Epithelial cell of esophagus (primary cell): ENCODE measurements at places on chromosomes 2 and 18.

- DNase-seq = peak; percentile 95
These were observed 102.4 kb downstream of the TRIB2 start for GRCh38 chr2:12819103-12819475.

GRCh38 chr18:60506682-60507081 is 134.1 kb upstream of the MC4R start:
- no peak for DNase-seq

GRCh38 chr18:24421831-24422230 is 4.6 kb upstream of the IMPACT start:
- no peak for DNase-seq

- DNase-seq = no peak
These were observed 310.6 kb upstream of the ZEB2 start for GRCh38 chr2:144830543-144830942.

- no peak for DNase-seq
These were observed 571.9 kb upstream of the PKDCC start for GRCh38 chr2:41475959-41476358.

DNA sequence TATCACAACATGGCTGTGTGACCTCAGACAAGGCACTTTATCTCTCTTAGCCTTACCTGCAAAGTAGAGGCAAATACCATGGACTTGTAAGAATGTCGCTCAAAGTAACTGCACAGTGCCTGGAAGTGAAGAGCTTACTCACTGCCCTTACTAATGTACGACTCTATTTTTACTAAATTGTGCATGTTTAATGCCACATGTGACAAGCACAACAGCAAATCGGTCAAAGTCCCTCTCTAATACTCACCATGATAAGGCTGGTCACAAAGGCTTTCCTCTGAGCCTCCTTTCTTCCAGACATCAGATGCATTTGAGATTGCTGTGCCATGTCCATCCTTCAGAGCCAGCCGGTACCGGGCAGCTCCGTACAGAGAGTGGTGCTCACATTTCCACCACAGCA is 100.4 kb upstream of the CD302 start:
- no peak for DNase-seq

DNA sequence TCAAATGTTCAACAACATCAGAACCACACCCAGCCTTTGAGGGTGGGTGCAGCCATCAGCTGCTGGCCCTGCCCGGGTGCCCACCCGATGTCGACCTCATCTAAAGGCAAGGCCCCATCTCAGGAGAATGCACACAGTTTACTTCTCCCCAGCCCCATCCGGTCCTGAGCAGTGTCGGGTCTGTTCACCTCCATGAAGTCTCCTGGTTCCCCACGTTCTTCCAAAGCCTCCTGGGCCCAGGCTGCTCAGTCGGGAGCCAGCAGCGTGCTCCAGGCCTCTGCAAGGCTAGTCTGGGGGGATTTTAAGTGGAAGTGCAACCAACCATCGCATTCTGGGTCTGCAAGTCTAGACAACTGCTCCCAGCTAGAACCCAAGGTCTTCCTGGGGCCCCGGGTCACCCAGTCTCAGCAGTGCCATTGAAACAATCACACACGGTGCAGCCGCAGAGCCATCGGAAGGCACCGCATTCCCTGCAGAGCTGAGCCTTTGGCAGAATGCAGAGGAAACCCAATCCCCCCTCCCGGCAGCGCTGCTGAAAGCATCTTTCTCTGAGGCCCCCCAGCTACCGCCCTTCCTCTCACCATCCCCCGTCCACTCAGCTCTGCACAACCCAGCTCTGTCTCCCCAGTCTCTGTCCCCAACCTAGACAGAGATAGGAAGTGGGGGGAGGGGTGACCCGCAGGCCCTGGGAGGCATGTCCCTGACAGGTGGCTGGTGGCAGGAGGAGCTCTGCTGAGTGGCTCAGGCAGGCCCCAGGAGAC is 8.5 kb downstream of the ESPNL start:
- no peak for DNase-seq

DNA sequence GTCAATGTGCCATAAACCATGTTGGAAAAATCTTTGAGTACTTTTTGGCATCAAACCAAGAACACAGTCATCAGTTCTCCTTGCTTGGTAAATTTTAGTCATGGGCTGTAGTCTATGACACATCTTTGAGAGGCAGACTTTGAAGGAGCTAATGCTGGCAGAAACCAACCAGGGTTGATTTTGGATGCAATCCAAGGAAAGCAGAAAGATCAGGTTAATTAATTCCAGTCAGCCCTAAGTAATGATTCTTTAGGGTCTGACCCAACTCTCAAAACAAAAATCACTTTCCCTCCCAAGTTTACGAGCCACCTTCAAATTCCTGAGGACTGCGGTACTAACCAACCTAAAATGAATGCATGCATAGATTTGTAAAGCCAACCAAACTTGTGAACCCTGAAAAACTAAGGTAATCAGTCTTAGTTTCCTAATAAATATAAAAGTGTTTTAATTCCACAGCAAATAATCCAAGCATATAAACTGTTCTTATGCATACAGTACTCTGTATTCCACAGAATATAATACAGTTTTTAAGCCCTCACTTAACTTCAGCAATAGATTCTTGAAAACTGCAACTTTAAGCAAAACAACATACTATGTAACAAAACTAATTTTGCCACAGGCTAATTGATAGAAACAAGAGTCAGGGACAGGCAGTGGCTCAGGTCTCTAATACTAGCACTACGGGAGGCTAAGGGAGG is 22.0 kb downstream of the AP1S3 start:
- DNase-seq = peak; percentile 98

GRCh38 chr2:95267458-95268210 is 6.6 kb upstream of the PROM2 start:
- DNase-seq = no peak

GRCh38 chr2:130336877-130337734 is 5.6 kb upstream of the IMP4 start:
- DNase-seq = peak; percentile 80

GRCh38 chr2:96509114-96509846 is 4.1 kb upstream of the NEURL3 start:
- peak; percentile 90 for DNase-seq

DNA sequence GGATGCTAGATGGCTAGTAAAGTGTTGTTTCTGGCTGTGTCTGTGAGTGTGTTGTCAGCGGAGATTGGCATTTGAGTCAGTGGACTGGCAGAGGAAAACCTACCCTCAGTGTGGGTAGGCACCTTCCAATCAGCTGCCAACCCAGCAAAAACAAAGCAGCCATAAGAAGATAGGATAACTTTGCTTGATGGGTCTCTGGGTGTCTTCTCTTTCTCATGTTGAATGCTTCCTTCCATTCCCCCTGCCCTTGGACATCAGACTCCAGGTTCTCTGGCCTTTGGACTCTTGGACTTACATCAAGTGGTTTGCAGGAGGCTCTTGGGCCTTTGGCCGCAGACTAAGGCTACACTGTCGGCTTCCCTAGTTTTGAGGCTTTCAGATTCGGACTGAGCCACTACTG is 429.0 kb upstream of the ZNF804A start:
- no peak for DNase-seq

DNA sequence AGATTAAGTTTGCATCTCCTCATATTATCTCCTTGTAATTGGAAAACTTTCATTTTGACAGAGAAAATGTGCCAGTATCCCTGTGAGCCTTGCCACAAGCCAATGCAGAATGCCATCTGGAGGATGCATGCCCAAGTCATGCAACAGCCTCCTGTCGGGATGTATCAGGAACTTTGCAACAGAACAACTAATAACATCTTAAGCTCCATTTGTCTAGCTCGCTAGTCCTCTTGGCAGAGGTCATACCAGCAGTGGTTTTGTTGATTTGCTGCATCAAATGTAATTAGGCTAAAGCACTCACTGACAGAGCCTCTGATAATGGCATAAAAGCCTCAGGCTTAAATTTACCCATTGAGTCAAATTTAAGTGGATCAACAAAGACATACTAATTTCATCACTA is 125.8 kb downstream of the UBE2E3 start:
- DNase-seq = no peak

DNA sequence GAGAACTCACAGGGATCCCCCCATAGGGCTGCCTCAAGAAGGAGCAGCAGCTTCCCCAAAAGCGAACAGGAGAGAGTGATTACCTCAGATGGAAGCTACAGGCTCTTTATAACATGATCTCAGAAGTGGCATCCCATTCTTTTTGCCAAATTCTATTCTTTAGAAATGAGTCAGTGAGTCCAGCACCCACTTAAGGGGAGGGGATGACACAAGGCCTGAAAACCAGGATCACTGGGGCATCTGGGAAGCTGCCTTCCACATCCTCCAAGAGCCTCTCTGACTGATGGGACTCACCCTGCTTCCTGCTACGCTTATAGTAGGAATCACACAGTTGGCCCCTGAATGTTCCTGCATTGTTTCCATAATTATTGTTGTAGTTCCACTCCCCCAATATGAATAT is 96.5 kb downstream of the MAPK4 start:
- DNase-seq = no peak

GRCh38 chr18:78151948-78152725 is 827.5 kb upstream of the SALL3 start:
- no peak for DNase-seq

DNA sequence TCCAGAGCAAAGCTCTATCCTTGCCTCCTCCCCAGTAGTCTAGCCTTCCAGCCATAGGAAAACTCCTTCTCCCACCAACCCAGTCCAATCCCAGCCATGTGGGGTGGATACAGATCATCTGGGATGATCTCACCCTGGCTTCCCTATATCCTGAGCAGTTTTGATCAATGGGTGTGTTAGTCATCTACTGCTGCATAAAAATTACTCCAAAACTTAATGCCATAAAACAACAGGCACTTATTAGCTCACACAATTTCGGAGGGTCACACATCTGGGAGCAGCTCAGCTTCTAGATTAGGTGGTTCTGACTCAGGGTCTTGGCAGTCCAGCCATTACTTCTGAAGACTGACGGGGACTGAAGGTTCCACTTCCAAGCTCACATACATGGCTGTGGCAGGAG is 190.4 kb downstream of the SPP2 start:
- DNase-seq = peak; percentile 73

DNA sequence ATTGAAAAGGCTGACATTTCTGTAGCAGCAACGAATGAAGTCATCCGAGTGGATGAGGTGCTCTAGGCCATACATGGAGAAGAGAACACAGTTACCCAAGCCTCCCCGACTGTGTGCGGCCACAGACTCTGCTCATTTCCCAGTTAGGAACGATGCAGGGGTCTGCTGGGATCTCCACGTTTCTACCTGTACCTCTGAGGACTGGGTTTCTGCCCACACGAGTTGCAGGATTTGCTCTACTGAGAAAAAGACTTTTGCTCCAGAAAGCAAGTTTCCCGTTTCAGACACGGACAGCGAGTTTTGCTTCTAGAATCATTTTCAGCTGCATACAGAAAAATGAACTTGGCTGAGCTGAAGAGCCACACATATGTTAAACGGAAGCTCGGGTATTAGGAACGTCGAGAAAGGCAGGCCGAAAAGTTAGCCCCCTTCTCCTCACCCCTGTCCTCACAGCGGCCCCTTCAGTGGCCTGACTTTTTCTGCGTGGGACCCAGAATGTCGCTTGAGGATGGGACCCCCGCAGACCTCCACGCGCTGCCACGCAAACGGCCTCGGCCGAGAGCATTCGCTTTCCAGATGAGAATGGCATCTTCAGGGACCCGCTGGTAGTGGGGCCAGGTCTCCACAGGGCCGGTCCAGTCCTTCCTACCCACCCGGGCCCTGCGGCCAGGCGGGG is 582 bp upstream of the RAB31 start:
- no peak for DNase-seq

- no peak for DNase-seq
These were observed 120.4 kb downstream of the ZNF516 start for GRCh38 chr18:76374330-76375281.
